GM12864 (cell line): ENCODE measurements at places on chromosomes 5 and 9.

DNA sequence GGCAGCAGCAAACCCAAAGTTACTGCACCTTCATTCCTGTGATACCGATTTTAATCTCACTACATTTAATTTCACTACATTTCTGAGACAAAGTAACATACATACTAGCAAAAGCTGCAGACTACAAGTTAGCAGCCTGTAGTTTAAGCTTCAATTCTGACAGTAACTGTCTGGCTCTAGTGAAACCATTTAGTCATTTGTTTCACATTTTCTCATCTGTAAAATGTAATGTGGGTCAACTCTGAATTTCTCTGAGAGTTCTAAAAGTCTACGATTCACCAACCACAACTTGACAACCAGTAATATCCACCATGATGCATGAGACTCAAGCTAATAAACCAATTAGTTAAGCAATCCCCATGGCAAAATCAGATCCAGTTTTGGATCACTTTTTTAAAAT lies 408.9 kb downstream of the PDE4D start:
- DNase-seq, result no peak

- DNase-seq, result no peak
These were observed 251.4 kb upstream of the IL12B start for GRCh38 chr5:159581502-159582249.

DNA sequence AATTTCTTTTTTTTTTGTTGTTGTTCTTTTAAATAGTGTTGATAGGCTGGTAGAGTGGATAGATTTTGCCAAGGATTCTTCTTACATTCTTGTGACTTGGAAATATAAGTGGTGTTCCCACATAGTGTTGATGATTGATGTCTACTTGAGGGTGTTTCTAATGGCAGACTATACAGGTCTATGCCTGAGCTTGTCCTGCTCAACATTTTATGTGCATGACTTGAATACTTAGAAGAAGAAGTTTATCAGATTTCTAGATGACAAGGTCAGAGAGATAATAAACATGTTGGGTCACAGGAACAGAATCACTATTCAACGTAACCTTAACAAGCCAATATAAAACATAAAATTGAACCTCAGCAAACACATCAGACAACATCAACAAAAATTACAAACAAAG lies 24.2 kb downstream of the XRCC4 start:
- DNase-seq, result no peak

GRCh38 chr9:34185778-34186551 lies 7.1 kb downstream of the UBAP1 start:
- DNase-seq, result no peak

DNA sequence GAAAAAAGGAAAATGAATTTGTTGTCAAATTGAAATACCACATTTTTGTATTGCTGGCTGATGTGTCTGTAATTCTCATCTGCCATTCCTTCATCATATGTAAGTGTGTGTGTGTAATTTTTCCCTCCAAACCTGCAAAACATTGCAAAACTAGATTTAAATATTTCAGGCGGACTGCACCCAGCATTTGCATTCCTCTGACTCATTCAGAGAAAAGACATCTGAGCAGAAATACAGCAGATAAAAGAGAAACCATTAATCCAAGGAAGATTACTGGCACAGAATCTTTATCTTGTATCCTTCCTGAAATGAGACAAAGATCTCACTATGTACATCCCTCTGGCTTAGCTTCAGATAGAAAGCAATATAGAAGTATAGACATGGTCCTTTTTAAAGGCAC lies 275.3 kb downstream of the TMEM38B start:
- DNase-seq, result no peak

DNA sequence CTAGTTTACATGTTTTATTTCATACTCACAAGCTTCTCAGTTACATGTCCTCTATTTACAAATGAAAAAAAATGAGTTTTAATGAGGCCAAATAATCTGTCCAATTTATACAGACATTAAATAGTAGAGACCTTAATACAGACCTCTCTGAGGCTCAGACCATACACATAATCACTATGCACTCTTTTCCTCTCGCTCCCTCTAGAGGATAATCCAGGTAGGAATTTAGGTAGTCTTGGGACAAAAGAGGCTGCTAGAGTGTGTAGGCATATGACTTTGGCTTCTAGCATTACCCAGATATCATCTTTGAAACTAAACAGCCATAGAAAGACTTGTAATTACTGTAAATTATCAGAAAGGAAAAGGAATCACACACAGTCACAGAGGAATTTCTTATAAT lies 444.7 kb downstream of the HINT1 start:
- no peak for DNase-seq

DNA sequence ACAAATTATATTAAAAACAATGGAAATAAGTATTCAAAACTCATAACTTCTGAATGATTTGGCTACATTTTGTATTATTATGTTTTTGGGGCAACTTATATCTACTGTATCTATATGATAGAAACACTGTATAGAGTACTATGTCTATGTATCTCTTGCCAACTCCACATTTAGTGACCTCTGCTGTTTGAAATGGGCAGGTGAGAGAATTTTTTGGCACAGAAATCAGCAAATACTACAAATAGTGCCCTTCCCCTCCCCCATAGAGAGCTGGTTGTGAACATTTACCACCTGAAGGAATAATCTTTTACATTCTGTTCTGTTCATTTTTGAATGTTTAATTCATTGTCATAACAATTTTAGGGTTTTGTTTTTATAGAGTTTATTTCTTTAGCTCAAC lies 545.3 kb downstream of the PDE4D start:
- no peak for DNase-seq

DNA sequence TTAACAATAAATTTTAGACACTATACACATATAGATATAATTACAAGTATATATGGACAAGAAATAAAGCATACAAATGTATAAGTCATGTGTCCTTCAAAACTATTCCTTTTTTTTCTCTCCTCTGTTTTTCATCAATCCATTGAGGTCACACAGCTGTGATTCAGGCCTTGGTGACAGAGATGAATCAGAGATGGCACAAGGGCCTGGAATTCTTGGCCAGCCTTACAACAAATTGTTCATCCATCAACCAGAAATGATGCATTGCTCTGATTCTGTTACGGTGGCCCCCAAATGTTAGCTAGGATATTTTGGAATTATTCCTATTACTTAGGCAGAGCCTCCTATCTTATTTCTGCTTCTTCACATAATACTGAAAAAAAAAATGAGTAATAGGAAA lies 108.7 kb upstream of the MPDZ start:
- no peak for DNase-seq

DNA sequence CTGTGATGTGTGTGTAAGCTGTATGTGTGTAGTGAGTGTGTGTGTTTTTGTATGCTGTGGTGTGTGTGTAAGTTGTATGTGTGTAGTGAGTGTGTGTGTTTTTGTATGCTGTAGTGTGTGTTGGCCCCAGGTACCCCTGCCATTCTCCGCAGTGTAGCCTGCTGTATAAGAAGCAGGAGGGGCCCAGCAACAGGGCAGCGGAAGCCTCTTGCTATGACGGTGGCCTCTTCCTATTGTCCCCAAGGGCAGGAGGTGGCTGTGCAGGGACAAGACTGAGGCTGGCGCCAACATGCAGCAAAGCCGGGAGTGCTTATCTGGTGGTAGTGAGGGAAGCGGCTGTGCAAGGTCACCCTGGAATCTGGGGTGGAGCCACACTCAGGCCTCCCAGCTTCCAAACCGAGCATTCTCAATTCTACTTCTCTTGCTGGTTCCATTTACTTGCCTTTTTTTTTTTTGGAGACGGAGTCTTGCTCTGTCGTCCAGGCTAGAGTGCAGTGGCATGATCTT lies 5.1 kb downstream of the SPAAR start:
- DNase-seq, result no peak

GRCh38 chr5:33713136-33713765 lies 178.5 kb downstream of the ADAMTS12 start:
- peak; percentile 42 for DNase-seq

DNA sequence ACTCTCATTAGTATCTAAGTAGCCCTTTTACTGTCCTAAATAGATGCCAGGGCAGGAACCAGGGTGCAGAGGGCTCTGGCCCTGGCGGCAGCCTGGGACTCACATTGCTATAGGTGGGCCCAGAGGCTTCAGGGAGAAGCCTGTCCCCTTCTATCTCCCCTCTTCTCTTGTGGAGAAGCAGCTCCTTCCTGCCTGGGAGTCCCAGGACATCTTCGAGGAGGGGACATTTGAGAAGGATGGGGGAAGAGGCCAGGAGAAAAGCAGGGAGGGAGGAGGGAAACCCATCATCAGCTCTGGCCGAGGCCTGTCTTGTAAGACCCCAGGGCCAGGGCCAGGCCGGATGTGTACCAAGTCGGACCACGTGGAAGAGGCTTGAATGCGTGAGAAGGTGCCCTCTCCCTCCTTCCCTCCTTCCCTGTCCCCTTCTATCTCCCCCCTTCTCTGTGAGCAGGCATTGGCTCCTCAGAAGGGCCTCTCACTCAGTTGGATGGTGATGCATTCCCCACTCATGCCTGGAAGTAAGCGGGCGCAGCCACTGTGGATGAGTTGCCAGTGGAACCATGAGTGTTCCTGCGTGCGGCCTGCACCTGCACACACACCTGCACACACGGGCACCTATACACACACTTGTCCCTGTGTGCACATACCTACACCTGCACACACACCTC lies 20.7 kb upstream of the LPCAT1 start:
- DNase-seq, result no peak

DNA sequence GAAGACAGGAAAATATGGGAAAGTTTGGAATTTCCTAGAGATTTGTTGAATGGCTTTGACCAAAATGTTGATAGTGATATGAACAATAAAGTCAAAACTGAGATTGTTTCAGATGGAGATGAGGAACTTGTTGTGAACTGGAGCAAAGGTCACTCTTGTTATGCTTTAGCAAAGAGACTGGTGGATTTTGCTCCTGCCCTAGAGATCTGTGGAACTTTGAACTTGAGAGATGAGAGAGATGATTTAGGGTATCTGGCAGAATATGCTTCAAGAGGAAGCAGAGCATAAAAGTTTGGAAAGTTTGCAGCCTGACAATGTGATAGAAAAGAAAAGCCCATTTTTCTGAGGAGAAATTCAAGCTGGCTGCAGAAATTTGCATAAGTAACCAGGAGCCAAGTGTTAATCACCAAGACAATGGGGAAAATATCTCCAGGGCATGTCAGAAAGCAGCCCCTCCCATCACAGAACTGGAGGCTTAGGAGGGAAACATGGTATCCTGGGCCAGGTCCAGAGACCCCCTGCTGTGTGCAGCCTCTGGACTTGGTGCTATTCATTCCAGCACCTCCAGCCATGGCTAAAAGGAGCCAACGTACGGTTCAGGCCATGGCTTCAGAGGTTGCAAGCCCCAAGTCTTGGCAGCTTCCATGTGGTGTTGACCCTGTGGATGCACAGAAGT lies 114.3 kb upstream of the STARD4 start:
- no peak for DNase-seq

DNA sequence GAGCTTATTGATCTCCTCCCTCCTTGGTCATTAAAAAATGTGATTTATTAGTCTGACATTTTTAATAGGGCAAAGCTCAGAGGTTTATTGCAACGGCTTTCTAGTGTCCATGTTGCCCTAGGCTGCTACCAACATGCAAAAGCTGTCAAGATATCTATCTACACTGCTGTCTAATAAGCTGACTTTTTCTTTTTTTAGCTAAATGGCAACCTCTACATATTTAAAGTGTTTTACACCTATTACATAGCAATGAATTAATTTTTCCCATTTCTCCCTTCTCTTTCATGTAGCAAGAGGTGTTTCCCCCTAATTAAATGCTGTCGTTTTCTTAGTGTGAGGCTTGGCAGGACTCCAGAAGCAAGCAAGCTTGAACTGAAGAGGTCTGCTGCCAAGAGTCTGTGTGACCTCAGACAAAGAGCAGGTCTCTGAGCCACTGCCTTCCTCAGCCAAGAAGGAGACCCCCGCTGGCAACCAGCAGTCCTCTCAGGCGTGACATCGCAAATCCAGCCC lies 79.4 kb downstream of the GAS1 start:
- no peak for DNase-seq

DNA sequence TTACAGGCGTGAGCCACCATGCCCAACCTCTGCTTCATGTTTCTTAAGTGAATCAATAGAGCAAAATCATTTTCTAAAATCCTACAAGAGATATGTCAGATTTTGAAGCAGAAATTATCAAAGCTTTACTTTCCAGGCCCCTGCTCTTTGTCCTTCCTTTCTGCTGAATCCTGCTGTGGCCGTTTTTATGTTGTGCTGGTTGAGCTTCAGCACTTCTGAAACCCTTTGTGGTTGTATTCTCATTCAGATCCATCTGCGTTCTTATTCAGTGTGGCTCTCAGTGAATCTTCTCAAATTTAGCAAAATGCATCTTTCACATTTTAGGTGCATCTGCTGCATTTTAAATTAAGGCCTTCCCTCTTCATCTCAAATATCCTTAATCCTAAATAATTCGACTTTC lies 26.0 kb downstream of the JMY start:
- DNase-seq, result no peak

DNA sequence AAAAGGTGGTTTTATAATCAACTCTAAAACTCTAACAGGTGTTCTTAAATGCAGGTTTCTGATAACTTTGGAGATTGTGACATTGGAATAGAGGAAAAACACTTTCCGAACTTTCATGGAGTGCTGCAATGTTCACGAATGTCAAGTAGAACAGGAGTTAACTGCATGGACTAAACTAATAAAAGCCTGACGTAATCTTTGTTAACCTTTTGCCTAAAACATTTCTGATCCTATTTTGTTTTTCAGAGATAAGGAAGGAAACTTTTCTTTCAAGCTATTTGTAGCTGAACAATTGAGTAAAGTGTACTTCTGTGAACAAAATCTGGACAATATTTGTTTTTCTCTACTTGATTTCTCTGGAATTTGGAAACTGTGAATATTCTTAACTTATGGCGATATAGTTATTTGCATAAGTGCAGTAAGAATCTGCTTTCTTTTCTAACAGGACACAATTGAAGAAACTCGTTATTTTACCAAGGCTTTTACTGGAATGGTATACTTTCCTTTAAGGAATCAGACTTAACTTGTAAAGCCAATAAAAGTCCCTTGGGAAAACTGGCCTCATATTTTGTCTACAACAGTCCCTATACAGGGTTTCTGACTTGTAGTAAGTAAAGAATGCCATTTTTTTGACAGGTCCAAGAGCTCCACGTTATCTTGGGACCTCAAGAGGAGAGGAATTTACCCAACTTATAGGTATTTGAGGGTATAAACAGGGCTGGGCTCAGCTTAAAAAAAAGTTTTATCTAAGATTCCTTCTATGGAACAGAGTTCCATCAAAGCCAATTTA lies 154.7 kb downstream of the NXNL2 start:
- no peak for DNase-seq

GRCh38 chr9:123940721-123941523 lies 11.0 kb upstream of the DENND1A start:
- no peak for DNase-seq

GRCh38 chr9:97388721-97389238 lies 23.1 kb upstream of the TDRD7 start:
- no peak for DNase-seq
